MM.1S (cell line): ENCODE measurements at places on chromosomes 7 and 10.

GRCh38 chr7:129605960-129606614, 5.4 kb upstream of the NRF1 start:
- DNase-seq: no peak

GRCh38 chr7:12111422-12112405, 99.4 kb upstream of the TMEM106B start:
- DNase-seq: peak; percentile 26

DNA sequence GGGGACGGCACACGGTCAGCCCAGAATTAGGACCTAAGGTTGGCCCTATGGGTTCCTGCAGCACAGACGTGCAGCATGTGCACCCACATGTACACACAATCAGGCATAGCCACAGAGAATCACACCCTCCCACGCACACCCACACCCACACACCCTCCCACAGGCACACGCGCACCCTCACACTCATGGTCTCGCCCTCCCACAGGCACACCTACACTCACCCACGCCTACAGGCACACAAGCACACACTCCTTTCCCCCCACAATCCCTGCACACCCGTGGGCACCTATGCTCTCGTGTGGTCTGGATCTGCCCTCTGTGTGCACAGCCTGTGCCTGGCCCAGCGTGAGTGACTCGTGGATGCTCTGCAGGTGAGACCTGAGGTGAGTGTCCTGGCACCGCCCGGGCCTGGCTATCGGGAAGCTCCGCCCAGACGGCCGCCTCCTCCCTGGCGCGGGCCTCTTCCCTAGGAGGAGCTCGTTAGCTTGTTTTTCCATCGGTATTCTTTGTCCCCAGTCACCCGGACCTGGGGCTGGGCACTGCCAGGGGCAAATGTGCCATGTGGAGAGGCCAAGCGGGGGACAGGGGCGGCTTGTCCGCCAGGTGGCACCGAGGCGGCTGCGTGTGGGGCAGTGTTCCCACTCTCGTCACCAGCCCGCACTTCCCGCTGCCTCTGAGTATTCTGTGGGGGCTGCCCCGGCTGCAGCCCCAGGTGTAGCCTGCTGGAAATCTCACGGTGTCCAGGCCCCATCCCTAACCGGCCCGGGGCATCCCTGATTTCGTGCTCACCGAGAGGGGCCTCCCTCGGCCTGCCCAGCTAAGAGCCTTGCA, 110.2 kb upstream of the FAM20C start:
- DNase-seq: no peak

GRCh38 chr7:31101544-31101943, 49.4 kb downstream of the ADCYAP1R1 start:
- no peak for DNase-seq

DNA sequence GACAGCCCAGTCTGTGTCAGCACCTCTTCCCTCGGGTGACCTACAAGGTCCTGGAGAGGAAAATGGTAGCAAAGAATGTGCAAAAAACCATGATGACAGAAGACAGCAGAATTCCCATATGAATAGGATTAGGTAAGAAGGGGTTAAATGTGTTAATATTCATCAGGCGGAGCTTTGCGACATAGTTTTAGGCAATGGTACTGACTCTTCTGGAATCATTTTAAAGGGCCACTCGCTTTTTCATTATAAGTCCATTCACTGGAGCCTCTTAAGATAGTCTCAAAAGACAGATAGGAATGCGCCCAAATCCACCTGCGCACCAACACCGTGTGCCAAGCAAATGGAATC, 38.2 kb downstream of the DLG5 start:
- DNase-seq: no peak

DNA sequence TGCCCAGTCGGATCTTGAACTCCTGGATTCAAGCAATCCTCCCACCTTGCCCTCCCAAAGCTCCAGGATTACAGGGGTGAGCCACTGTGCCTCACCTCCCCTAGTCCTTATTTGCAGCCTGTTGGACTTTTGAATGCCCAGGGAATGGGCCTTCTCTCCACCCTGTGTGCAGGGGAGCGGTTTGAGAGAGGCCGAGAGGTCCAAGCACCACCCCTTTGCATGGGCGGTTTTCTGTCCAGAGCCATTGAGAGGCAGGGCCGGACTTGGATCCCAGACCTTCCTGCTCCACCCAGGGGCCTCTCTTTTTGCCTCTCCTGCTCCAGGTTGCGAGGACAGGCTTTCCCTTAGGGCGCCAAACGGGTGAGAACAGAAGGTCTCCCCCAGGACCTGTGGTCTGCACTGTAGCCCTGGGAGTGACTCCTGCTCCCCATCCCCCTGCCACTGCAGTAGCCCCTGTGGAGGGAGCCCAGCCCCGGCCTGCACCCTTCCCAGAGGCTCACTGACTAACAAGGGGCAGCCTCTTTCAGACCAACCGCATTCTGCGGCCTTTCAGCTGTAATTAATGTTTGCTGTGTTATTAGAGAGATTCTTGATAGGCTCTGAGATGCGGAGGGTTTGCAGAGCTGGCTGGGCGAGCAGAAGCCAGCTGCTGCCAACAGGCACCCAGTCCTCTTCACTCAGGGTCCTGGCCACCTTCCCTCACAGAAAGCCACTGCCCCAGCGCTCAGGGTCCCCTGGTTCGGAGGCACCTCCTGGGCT, 57.9 kb downstream of the ELFN1 start:
- DNase-seq: no peak

DNA sequence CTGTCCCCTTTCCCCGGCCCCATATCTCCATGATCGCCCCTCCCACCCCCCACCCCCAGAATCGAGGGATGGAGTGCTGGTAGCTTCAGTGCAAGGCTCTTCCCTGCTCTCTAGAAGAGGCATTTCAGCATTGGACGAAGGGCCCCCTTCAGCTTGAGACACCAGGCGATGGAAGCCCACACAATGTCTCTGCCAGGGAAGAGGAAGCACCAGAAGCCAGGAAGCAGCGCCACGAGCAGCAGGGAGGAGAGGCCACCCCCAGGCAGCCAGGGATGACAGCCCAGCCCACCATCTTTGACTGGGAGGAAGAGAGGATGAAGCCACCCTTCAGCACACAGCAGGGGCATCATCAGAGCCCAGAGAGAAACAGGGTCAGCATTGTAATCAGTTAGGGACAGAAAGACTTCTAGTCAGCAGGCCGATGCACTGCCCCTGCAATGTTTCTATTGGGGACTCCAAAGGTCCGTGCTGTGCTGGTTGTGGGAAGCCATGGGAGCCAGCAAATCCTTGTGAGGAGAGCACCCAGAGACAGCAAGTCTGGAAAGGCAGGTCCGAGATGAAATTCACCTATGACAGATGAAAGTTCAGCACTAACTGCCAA, 15.7 kb downstream of the TMEM72 start:
- DNase-seq: no peak

DNA sequence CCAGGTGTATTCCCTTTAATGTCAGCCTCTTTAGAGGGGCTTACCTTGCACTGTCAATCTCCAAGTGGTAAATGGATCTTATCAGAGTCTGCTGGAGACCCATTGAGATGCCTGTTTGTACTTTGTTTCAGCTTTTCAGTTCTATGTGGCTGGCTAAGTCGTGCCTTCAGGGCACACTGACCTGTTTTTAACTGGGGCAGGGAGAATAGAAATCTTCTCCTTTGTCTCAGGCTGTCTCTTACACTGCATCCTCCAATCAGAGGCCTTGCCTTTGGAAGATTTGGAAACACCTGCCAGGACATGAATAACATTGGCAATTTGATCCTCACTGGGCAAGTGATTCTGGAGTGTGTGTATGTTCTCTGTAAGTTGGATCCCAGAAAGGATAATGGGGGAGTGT, 65.0 kb downstream of the POU6F2 start:
- DNase-seq: no peak

GRCh38 chr10:51523440-51523839, 176.0 kb downstream of the CSTF2T start:
- no peak for DNase-seq

GRCh38 chr10:86929468-86930380, 27.7 kb downstream of the MMRN2 start:
- DNase-seq: no peak

DNA sequence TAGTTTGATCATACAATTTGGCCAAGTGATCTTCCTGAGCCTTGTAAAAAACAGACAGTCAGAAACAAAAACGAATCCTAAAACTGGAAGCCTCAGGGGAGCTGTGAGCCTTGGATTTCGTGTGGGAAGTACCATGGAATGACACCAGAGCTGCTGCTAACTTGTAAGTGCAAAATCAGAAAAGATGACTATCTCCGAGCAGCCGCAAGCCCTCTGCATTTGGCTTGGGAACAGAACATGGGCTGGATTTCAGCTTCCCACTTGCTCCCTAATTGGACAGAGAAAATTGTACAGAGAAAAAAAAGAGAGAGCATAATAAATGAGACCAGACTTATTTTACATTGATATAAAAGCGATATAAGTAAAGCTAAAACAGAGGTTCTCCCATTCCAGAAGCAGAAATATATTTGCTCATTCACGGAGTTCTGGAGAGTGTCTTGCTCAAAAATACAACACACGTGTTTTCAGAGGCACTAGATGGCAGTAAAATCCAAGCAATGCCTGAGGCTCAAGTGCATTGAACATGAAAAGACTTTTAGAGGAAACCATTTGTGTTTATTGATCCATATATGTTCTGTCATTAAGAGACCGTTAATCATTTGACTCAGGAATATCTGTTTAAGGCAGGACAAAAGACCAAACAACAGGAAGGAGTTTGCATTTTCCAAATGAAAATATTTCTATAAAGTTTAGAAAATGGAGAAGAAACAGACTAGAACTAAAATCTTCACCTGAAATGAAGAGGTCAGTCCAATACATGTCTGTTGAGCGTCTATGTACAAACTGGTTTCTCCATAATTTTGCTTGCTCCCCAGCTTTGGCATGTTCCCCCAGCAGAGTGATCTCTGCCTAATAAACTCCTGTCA, 78.3 kb upstream of the SLC26A5 start:
- peak; percentile 33 for DNase-seq

- no peak for DNase-seq
Observed at GRCh38 chr7:121341933-121342332, 13.1 kb downstream of the WNT16 start.
